ENCODE measurements at places on chromosomes 2 and 18. TPM values are rescaled to one million over a fixed set of nuclear protein-coding genes. Genes with fewer than 3 reads are reported as not detected.

- DNase-seq, result no peak
- H3K27me3 ChIP-seq, result no peaks in the 10 kb centered on the region
- no peak overlapping the region for H3K27ac ChIP-seq
- H3K4me3 ChIP-seq, result no peak overlapping the region
- no peaks in the 10 kb centered on the region for H3K36me3 ChIP-seq
Observed at GRCh38 chr2:219421323-219421722, 3.1 kb downstream of the DES start.

The FTCDNL1 gene
- 2.6 TPM for total RNA-seq

The NEU2 gene
- total RNA-seq, result not detected

DNA sequence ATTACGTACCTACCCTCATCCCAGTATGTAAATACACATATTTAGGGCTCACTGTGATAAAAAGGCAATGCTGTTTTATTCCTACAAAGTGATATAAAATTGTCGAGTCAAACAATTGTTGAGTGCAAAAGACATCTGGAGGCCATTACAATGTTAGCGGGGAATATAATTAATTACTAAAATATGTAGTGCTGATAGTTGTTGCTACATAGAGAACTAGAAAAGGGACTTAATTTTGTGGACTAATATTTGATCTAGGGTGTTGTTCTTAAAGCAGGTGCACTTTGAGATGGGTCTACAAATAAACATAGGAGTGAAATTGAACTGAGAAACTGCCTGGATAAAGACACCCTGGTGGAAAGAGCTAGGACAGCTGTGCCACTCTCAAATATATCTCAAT lies 300.1 kb downstream of the NOL4 start:
- H3K27ac ChIP-seq, result no peak overlapping the region
- H3K4me1 ChIP-seq, result no peaks in the 10 kb centered on the region
- H3K4me3 ChIP-seq, result no peak overlapping the region
- no peak for DNase-seq
- no peaks in the 10 kb centered on the region for H3K36me3 ChIP-seq

The ALK gene
- not detected for total RNA-seq

The ADD2 gene
- total RNA-seq, result 0.15 TPM

The GPR45 gene
- total RNA-seq, result 0.30 TPM

GRCh38 chr18:388200-388599 lies 112.3 kb downstream of the COLEC12 start:
- no peaks in the 10 kb centered on the region for H3K4me1 ChIP-seq
- H3K4me3 ChIP-seq, result no peak overlapping the region
- H3K27ac ChIP-seq, result no peak overlapping the region

DNA sequence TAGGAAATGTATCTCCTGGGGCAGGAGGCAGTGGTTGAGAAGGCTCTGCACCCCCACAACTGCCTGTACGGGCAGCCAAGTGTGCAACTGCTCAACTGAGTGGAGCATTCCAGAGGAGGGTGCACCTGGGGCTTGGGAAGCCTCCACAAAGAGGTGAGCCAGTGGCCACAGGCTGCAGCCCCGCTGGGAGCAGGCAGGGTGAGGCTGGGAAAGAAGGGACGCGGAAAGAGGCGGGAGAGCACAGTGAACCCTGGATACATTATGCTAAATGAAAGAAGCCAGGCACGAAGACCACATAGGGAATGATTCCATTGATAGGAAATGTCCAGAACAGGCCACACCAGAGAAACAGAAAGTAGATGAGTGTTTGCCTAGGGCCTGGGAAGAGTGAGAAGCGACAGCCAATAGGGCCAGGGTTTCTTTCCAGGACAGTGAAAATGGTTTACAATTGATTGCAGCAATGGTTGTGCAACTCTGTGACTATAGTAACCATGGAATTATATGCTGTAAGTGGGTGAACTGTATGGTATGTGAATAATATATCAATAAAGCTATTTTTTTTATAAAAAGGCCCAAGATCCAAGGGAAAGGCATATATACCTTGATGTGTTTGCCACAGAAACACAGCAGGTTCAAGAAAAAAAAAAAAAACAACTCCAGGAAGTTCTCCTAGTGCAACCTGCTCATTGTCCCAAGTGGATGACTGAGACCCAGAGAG lies 82.4 kb downstream of the DDX1 start:
- peak; percentile 6 for DNase-seq
- peaks cover 24% of the 10 kb centered on the region for H3K4me1 ChIP-seq
- H3K27me3 ChIP-seq, result peaks cover 2% of the 10 kb centered on the region
- H3K4me3 ChIP-seq, result no peak overlapping the region

DNA sequence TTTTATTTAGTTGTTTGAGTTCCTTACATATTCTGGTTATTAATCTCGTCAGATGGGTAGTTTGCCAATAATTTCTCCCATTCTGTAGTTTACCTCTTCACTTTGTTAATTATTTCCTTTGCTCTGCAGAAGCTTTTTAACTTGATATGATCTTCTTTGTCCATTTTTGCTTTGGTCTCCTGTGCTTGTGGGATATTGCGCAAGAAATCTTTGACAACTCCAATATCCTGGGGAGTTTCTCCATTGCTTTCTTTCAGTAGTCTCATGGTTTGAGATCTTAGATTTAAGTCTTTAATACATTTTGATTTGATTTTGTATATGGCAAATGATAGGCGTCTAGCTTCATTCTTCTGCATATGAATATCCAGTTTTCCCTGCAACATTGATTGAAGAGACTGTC lies 389.2 kb downstream of the LRP1B start:
- DNase-seq, result no peak
- no peak overlapping the region for H3K27ac ChIP-seq
- H3K4me3 ChIP-seq, result no peak overlapping the region
- no peaks in the 10 kb centered on the region for H3K4me1 ChIP-seq
